ENCODE measurements at places on chromosomes 5 and 9.

- DNase-seq, result no peak
Observed at GRCh38 chr9:21873540-21874221, 71.2 kb downstream of the MTAP start.

GRCh38 chr5:150578781-150579461 lies 61.5 kb upstream of the SYNPO start:
- DNase-seq, result no peak

GRCh38 chr9:37438359-37438758 lies 15.9 kb downstream of the GRHPR start:
- no peak for DNase-seq

DNA sequence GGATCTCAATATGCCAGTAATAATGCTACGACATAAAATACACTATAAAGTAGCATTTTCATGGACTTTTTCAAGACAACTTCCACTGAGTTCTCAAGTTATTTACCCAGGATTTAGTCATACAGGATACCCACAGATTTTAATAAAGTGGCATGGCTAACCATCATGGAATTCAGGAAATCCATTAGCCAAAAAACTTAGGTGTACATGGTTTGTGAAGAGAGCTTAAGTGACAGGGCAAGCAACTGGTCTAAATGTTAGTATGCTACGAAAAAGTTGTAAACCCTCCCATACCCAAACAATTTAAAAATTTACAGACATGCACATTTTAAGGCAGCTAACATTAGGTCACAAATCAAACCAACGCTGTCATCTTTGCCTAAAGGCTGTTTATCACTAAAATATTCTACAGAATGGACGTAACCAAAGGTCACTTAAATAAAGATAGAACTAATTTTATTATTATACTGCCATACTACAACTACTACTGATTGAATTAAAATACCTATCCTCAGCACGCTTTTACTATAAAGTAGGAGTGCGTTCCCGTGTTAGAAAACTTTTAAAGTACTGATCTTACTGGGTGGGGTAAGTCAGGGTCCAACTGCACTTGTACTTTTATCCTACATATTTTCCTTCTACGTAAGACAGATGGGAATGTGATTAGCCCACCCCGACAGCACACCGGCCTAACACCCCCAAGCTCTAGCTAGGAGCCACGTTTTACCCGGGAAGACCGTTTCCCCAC lies 1.1 kb downstream of the UBTD2 start:
- DNase-seq, result no peak

DNA sequence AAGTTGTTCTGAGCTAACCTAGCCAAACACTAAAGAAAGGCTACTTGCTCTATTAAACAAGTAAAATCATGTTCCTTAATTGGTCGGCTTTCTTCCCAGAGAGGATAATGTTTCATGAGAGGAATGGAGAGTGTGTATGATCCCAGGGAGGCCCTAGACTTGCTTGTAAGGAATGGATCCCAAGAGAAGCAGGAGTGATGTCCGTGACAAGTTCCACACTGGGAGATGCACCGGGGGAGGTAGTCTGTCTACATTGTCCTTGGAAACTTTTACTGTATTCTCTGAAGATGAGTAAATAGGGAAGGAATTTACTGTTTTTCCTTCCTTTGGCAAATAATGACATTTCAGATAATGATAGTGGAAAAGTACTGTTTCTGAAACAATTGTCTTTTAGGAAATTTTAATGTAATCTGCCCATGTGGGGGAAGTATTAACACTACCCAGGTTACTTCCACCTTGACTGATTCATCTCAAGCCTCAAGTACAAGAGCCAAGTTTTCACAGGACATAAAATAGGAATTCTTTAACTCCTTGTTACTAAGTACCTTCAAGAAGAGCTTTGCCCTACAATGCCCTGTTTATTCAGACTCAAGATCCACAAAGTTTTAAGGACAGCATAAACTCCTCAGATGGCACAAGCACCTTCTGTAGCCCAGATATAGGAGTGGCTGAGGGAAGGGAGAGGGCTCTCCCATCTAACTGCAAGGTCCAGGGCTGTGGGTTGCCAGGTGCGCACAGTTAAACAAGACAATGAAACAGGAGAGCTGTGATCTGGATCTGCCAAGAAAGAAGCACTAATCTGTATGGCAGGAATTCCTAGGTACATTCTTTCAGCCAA lies 152.1 kb downstream of the GNA14 start:
- no peak for DNase-seq

- no peak for DNase-seq
Observed at GRCh38 chr5:160493806-160494338, 72.2 kb downstream of the PTTG1 start.

DNA sequence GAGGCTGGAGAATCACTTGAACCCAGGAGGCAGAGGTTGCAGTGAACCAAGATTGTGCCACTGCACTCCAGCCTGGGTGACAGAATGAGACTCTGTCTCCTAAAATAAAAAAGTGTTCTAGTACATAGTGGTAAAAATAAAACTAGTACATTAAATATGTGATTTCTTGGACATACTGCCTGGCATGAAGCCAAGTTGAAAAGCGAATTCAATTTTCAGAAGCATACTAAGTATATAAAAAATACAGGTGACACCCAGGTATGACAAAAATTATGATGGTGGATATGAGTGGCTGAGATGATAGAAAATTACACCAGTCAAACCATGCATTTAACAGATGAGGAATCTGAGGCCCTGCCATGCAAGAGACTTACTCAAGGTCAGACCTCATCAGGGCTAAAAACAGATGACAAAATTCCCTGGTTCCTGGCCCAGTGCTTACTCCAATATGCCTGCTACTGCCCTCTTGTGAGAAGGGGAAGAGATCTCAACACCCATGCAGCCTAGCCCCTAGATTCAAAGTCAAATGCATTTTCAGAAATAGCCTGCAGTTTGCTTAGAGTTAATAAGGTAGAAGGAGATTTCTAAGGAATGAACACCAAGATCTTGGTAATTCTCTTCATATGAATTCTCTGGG lies 46.6 kb upstream of the GNPDA1 start:
- DNase-seq, result no peak

DNA sequence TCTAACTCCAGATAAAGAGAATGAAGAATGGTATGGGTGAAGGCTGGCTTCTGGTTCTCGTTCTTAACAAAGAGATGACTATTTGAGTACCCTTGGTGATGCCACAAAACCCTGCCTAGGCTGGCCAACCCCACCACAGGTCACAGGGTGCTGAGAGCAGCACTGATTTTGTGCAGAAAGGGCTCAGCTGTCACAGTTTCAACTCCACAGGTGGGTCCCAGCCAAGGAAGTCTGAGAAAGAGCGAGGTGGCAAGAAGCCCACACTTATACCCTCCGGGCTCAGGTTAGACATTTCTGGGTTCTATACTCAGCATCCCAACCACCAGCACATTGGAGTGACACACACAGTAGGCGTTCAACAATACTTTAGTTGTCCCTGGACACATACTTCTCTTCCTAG lies 118.1 kb downstream of the SLIT3 start:
- no peak for DNase-seq

DNA sequence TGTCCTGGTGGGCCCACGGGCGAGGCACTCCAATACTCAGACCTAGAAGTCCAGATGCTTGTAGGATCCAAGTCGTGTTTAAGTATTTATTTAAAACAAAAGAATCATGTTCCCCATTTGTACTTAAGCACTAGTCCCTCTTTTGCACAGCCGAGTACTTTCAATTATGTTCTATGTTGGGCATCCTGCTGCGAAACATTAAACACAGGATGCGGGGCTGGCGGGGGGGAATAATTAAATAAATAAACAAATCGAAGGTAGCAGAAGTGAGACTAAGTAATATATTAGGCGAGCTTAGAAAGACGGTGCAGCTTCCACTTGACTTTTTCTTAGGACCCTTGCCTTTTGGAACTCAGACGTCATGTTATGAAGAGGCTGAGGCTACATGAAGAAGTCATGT lies 1129.2 kb upstream of the ACO1 start:
- DNase-seq, result no peak

DNA sequence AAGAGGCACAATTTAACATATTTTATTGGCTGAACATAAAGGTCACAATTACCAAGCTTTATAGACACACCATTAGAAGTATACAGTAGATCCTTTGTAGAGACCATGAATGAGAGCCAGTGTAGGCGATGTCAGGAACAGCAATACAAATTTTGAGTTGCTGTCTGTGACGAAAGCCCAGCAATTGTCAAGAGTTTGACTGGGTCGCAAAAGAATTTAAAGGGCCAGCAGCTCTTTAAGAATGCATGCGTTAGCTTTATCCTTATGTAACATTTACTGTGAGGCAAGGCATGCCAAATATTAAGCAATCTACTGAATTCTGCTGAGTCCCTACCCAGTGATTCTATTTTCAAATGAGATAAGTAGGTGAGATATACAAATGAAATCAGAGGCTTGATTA lies 236.9 kb downstream of the ARRDC3 start:
- no peak for DNase-seq

DNA sequence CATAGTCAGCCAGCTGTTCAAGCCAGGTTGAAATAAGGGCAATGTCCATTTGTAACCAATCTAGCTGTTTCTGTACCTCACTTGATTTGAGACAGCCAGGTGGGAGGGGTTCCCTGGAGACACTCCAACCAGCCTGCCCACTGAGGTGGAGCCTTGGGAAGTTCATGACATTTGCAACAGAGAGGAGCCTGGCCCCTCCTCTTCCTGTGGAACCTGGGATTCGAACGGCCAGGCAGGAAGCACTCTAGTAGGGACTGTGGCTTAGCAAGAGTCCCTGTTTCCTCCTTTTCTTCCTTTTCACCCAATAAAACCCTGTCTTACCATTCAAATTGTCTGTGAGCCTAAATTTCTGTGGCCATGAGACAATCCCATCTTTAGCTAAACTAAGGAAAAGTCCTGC lies 312.3 kb upstream of the NMUR2 start:
- no peak for DNase-seq

All from stimulated activated CD4-positive, alpha-beta T cell treated with anti-CD3 and anti-CD28 coated beads, Interleukin-1b, Interleukin-23, amount 100 ng/mL, for 1 hour (primary cell).